ENCODE measurements at places on chromosomes 7 and 10. TPM values are rescaled to one million over a fixed set of nuclear protein-coding genes. Genes with fewer than 3 reads are reported as not detected.

DNA sequence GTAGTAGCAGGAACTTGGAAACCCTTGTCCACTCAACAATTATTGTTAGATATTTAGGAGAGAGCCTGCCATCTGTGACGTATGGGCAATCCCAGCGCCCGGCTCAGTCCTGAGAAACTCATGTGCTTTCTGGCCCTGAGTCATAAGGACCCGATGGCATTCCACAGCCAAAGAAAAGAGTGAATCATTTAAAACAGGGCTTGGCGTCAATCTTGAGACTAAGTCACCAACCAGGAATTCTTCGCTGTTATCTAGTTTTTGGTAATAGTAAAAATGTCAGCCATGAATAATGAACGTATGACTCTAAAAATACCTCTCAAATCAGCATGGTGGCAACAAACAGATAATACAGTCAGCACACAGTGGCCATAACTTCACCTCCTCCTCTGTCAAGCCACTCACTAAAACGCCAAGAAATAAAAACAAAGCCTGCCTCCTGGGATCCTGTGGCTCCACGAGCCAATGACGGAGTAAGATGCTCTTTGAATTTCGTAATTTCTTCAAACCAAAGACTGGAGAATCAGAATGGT lies 140.8 kb downstream of the ADAM12 start:
- H3K36me3 ChIP-seq = no peaks in the 10 kb centered on the region
- no peak for DNase-seq
- H3K27ac ChIP-seq = no peak overlapping the region
- H3K27me3 ChIP-seq = no peaks in the 10 kb centered on the region

DNA sequence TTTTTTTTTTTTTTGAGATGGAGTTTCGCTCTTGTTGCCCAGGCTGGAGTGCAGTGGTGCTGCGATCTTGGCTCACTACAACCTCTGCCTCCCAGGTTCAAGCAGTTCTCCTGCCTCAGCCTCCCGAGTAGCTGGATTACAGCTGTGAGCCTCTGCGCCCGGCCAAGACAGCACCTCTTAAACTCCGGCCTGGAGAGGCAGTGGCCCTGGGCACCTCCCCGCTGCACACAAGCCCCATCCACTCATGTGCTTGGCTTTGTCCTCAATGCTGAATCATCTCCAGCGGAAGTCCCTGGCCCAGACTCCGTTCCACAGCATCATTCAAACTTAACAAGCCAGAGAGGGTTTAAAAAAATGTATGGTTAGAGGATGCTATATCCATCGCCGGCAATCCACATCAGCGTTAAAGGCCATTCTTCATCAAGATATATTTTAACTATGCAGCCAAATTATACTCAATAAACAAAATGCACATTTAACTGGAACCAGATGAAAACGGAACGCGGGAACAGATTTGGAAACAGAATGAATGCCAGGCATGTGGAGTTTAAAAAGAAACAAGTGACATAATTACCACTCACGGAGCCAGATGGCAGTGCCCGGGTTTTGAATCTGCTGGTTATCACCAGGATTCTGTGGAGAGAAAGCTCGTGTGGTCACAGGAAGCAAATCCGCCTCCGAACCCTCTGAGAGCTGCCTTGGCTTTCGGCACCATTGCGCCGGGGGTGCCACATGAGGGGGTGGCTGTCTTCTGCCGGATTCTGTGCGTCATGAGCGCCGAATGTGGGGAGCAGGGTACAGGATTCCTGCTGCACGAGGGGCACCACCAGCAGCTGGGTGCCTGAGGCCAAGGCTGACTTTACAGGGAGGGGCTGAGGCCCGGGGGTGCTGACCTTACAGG lies 45.6 kb upstream of the CFAP46 start:
- H3K27ac ChIP-seq = no peak overlapping the region
- H3K36me3 ChIP-seq = no peaks in the 10 kb centered on the region
- no peaks in the 10 kb centered on the region for H3K27me3 ChIP-seq
- no peak for DNase-seq
- H3K4me1 ChIP-seq = no peaks in the 10 kb centered on the region
- H3K4me3 ChIP-seq = no peak overlapping the region

Gene AGBL3
- total RNA-seq = 3.6 TPM

DNA sequence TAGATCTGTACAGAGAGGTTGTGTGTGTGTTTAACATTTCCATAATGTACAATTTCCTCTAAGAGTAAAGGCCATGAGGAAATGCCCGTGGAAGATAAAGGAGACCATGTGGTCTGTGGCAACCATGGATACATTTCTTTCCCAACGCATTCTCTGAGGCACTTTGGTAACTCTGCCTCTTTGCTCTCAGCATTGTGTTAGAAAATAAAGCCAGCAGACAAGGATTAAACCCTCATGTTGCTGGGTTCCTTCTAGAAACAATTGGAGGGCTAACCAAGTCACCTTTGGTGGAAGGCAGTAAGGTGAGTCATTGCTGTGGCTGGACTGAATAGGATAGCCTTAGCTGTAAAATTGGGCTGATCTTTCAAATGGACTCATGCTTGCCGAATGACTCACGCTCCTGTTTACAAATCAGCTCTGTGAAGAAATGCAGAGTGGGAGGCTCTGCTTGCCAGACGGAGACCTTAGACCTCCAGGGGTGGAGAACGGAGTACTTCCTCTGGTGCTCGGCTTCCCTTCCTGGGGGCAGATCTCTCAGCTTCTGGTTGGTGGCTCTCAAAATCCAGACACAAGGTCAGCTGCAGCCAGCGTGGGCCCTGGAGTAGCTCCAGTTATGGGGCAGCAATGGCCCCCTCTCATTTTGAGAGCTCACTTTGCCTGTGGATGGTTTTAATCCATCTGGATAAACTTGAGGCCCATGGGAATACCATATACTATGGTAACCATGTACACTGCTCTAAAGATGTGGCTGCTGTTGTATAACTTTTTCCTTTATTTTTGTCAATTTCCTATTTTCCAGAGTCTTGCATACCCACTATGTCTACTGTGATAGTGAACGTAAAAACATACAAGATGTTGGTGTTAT lies 137.3 kb downstream of the TCF7L2 start:
- no peak overlapping the region for H3K4me3 ChIP-seq
- H3K36me3 ChIP-seq = no peaks in the 10 kb centered on the region
- no peak overlapping the region for H3K27ac ChIP-seq
- no peaks in the 10 kb centered on the region for H3K4me1 ChIP-seq
- DNase-seq = no peak

GRCh38 chr7:52100-52499 lies 140.3 kb upstream of the FAM20C start:
- no peak overlapping the region for H3K27ac ChIP-seq
- DNase-seq = peak; percentile 7
- no peaks in the 10 kb centered on the region for H3K36me3 ChIP-seq
- H3K4me3 ChIP-seq = no peak overlapping the region

Gene FRG2B
- total RNA-seq = not detected

DNA sequence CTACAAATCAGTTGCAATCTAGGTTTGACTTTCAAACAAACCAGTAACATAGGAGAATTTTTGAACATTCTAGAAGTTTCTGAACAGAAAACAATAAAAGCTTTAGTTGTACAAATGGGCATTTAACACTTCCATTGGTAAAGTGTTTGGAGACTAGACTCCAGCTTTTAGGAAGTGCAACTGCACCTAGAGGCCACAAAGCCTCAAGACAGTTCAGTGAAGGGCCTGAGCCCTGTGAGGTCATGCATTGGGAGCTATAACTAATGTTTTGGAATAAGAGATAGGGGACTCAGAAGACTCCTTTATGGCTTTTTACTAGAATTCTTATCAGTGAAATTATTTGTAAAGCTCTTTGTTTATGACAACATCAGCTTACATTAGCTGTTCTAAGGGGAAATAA lies 3.0 kb upstream of the EPHB6 start:
- no peaks in the 10 kb centered on the region for H3K36me3 ChIP-seq
- H3K4me3 ChIP-seq = no peak overlapping the region
- no peak for DNase-seq
- H3K4me1 ChIP-seq = peaks cover 3% of the 10 kb centered on the region
- peaks cover 28% of the 10 kb centered on the region for H3K27me3 ChIP-seq

- peaks cover 16% of the 10 kb centered on the region for H3K4me1 ChIP-seq
- no peak overlapping the region for H3K4me3 ChIP-seq
- H3K36me3 ChIP-seq = peaks cover 6% of the 10 kb centered on the region
- no peak for DNase-seq
- no peak overlapping the region for H3K27ac ChIP-seq
These were observed 51.3 kb downstream of the HIPK2 start for GRCh38 chr7:139726485-139726869.

DNA sequence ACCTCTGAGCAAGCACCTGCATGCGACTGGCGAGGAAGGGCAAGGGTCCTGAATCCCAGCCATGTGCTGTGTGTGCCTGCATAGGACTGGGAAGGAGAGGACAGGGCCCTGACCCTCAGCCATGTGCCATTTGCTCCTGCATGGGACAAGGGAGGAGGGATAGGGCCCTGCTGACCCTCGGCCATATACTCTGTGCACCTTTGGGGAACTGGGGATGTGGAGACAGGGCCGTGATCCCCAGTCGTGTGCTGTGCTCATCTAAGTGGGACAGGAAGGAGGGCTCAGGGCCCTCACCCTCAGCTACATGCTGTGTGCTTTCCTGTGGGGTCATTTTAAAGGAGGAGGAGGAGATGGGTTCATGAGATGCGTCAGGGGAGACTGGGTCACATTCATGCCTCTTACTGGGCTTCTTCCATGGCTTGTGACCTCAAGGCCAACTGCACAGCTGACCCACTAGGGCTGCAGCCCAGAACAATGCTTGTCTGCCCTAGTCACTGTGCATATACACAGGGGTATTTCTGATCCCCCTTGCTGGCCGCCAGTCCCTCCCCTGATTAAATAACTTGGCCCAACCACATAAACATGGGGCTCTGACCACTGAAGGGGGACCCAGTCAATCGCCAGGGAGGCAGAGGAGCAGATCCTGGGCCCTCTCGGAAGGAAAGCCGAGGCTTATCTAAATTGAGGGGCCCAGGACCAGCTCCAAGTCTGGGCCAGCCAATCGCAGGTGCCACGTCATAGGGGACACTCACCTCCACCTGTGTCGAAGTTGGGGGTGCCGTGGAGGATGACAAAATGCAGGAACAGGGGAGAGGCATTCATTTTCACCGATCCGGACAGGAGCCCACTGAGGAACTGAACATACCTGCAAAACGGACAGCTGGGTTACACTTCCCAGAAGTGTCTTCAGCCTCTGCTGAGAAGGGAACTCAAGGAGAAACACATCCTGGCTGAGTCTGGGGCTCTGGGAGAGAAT lies 167.3 kb downstream of the TNS3 start:
- no peaks in the 10 kb centered on the region for H3K27me3 ChIP-seq
- no peak overlapping the region for H3K4me3 ChIP-seq
- H3K4me1 ChIP-seq = no peaks in the 10 kb centered on the region
- no peaks in the 10 kb centered on the region for H3K36me3 ChIP-seq

Gene FAM25A
- not detected for total RNA-seq

DNA sequence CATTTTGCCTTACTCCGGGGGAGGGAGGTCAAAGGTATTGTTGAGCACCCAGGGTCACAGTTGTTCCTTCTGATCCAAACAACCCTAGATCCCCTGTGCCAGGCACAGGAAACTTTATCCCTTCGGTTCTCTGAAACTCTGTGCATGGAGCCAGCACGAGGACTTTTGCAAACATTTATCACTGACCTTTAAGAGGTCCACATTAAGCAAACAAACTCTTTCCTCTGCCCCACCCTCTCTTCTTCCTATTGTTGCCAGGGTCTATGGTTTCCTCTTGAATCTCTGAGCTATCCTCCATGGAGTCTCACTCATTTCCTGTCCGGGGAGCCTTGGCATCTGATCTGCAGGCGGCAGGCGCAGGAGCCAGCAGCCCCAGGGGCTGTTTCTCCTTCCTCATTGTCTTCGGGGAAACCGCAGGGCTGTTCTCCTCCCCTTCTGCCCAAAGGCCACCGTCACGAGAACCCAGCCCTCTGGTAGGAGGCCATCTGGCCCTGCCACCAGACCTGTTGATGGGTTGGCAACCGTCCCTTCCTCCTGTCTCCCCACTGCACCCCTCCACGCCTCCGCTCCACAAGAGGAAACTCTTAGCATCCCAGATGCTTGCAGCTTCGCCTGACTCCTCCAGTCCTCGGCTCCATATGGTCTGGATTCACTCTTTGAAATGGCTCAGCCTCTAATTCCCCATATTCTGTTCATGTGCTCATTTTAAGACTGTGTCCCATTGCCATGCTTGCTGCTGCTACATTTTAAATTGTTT lies 327.3 kb upstream of the NRP1 start:
- no peak overlapping the region for H3K27ac ChIP-seq
- H3K27me3 ChIP-seq = no peaks in the 10 kb centered on the region
- no peaks in the 10 kb centered on the region for H3K4me1 ChIP-seq
- no peak overlapping the region for H3K4me3 ChIP-seq
- DNase-seq = no peak
- no peaks in the 10 kb centered on the region for H3K36me3 ChIP-seq

GRCh38 chr7:21365866-21366624 lies 61.8 kb upstream of the SP4 start:
- H3K36me3 ChIP-seq = peaks cover 30% of the 10 kb centered on the region
- no peak overlapping the region for H3K4me3 ChIP-seq
- H3K27ac ChIP-seq = peak overlapping the region; percentile 32
- peaks cover 48% of the 10 kb centered on the region for H3K4me1 ChIP-seq

GRCh38 chr10:35498693-35499092 lies 106.4 kb upstream of the GJD4 start:
- peaks cover 2% of the 10 kb centered on the region for H3K36me3 ChIP-seq
- DNase-seq = no peak
- no peak overlapping the region for H3K4me3 ChIP-seq
- peaks cover 15% of the 10 kb centered on the region for H3K4me1 ChIP-seq
- H3K27me3 ChIP-seq = no peaks in the 10 kb centered on the region

GRCh38 chr10:97131181-97131628 lies 54.6 kb downstream of the SLIT1 start:
- H3K4me1 ChIP-seq = no peaks in the 10 kb centered on the region
- H3K27ac ChIP-seq = no peak overlapping the region
- no peaks in the 10 kb centered on the region for H3K36me3 ChIP-seq
- H3K4me3 ChIP-seq = no peak overlapping the region

DNA sequence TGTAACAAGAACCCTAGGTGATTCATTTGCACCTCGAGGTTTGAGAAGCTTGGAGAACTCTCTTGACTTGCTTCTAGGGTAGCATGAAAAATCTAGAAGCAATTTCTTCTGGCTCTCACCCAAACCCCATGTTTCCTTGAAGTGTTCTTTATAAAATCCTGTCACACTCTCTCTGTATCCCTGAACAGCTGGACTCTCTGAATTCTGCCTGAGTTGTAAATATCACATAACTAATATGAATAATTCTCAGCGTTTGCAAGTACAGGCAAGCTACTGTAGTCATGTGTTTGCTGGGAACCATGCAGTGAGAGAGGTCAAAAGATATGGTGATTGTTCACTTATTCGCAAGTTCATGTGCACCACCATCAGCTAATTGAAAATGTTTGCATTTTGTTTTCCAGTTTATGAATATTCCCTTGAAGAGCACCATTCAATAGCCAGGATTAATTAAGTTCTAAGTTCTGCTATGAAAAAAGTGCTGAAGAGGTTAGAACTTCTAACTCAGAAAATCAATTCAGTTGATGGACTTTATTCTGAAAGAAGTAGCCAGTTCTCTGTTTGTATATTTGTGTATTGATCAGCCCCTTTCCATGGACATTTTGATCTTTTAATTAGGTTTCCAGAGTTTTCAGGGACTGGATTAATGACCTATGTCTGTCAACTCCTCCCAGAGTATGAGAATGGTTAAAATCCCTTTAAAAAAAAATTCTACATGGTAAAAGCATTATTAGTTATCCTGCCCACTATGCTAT lies 243.0 kb downstream of the PLXDC2 start:
- DNase-seq = no peak
- no peak overlapping the region for H3K4me3 ChIP-seq
- H3K4me1 ChIP-seq = no peaks in the 10 kb centered on the region
- no peaks in the 10 kb centered on the region for H3K27me3 ChIP-seq
- H3K36me3 ChIP-seq = no peaks in the 10 kb centered on the region

GRCh38 chr7:99422625-99423024 lies 13.9 kb downstream of the BUD31 start:
- no peak overlapping the region for H3K4me3 ChIP-seq
- H3K27ac ChIP-seq = no peak overlapping the region
- H3K4me1 ChIP-seq = no peaks in the 10 kb centered on the region
- DNase-seq = no peak
- peaks cover 34% of the 10 kb centered on the region for H3K36me3 ChIP-seq

All from activated CD8-positive, alpha-beta T cell treated with anti-CD3 and anti-CD28 coated beads, Interleukin-2, amount 10 ng/mL, durations not matched to agents 7 days and 5 days (primary cell).